ENCODE measurements at places on chromosomes 5 and 9.
A peak's percentile ranks its signal among the peaks of the same experiment; 100 is the strongest.

GRCh38 chr9:133869674-133870405 lies 122.3 kb downstream of the VAV2 start:
- no peak for DNase-seq

DNA sequence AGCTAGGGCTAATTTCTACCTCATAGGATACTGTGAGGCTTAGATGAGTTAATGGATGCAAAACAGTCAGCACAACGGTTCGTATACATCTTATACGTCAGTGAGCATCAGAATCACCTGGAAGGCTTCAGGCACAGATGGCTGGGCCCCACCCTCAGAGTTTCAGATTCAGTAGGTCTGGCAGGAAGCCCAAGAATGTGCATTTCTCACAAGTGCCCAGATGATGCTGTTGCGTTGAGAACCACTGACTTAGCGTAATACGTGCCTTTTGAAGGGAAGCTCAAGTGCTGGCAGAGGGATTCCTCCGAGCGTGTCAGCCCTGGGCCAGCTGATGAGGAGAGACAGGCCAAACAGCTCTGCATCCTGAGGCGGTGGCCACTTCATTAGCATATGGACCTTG lies 117.1 kb upstream of the WWC1 start:
- no peak for DNase-seq

GRCh38 chr9:73371801-73372200 lies 220.1 kb downstream of the ANXA1 start:
- DNase-seq: no peak

DNA sequence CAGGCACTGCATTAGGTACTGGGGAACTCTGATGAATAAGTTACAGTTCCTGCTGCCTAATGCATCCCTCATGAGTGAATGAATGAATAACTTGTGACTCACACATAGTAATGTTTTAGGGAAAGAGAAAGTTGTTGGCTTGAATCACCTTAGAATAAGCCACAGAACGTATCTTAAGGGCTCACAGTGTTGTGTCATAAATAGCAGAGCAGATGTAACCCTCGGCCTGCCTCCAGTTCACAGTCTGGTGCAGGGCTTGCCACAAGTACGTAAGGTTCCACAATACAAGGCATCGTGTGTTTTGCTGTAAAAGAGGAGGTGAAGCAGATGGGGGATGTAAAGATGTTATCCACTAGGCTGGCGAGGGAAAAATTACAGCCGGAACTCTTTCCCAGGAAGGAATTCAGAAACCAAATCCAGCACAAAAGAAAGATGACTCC lies 218.7 kb downstream of the TRPM3 start:
- no peak for DNase-seq

GRCh38 chr9:104983491-104983890 lies 55.5 kb upstream of the ABCA1 start:
- no peak for DNase-seq

DNA sequence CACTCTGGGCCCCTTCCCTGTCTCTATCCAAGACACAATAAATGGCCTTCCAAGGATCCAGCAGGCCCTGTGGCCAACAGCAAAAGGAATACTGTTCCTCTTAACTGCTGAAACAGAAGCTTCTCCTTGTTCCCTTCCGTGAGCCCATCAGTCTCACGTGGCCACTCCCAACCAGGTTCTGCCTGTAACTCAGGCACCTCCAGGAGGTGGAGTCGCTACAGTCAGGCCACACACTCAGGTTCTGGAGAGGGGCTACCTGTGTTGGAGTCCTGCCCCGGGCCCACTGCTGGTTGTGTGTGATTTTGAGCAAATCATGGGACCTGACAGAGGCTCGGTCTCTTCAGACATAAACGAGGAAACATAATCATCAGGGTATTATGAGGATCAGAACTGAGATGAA lies 10.3 kb downstream of the FAT2 start:
- DNase-seq: no peak

DNA sequence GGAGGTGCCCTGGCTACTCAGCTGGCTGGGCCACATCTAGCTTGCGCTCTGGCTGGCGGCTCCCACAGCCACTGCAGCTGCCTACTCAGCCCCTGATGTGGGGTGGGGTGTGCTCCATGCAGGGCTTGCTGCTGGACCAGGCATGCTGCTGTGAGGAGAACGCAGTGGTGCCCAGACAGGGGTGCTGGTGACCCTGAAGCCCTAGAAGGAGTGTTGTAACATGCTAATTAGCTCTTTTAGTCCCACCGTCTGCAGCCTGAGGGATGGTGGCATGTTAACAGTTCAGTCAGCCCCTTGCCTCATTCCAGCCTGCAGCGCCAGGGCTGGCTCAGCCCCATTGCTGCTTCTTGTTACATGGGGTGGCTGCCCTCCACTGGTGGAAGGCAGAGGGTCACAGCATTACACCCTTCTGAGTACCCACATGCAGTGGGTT lies 642.3 kb downstream of the DMRTA1 start:
- DNase-seq: no peak

DNA sequence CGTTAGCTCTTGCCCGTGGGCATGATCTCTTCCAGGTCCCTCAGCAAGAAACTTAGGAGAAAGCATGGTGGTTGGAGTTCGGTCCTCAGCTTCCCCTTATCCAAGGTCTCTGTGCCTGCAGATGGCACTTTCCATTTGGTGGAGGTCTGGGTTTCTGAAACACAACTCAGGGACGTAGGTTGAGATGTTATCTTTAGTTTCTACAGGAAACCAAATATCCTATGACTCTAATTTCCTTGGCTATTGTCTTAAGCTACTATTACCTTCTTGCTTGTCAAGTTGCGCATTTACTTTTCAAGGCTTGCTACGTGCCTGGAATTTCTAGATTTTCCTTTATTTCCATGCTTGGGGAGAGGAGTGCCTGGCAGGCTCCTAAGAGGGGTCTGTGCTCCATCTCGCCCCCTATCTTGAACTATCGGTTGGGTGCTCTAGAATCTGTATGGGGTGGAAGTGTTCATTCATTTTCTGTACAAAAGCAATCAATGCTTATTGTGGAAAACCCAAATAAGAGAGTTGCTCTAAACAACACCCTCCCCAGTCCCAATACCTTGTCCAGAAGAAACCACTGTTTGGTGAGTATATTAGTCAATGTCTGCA lies 32.9 kb upstream of the KCNIP1 start:
- DNase-seq: no peak

GRCh38 chr5:39437467-39437866 lies 12.7 kb upstream of the DAB2 start:
- DNase-seq: no peak

GRCh38 chr9:82201196-82201595 lies 212.6 kb downstream of the SPATA31D1 start:
- no peak for DNase-seq

- DNase-seq: peak; percentile 18
Measured at GRCh38 chr9:133677126-133678010, 41.2 kb downstream of the DBH start.

DNA sequence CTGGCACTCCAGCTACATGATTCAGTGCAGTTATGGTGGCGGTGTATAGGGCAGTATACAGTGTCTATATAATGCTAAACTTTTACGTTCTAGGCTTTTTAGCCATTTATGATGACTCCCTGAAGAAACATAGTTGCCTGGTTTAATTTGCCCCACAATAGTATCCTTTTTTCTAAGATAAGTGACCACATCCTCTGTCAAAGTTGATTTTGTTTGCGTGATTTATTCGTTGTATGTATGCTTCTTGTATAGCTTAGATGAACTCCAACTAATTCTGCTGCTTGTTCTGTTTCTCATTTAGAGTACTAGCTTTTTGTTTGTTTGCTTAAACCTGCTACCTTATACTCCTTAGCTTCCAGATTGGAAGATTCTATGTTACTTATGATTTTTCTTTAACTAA lies 83.6 kb downstream of the ERMP1 start:
- no peak for DNase-seq

GRCh38 chr5:129395247-129395646 lies 64.9 kb upstream of the ADAMTS19 start:
- no peak for DNase-seq

DNA sequence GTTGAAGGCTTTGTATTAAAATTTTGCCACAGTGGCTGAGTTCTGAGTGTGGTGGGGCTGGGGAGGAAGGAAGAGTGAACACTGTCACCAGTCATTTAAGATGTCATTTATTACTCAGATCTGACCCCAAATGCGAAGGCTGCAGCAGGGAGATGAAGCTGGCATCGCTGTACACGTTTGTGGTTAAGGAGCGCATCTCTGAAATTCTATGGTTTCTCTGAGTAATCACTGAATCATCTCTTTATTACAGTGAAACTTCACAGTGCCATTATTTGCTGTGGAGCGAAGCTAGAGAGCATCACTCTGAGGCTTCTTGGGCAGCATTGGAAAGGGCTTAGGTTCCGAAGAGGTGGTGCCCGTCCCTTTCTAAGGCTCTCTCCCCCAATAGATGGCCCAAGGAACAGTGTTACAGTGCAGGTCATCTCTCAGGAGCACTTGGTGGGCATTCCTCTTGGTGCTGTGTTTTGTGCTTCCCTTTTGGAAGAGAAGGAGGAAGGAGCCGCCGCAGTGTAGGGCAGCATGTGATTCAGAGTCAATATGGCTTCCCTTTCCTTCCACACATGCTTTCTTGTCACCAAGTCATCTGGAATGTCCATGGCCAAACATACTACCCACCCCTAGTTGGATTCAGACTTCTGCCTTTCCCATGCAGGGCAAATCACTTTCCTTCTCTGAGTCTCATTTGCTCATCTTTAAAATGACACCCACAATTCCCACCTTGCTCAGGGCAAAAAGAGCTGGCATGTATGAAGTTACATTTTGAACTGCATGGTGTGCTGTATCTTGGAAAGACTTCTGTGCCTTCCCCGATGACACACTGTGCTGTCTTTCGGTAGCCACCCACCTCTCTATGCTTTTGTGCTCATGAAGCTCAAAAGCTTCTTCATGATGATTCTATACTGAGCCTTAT lies 9.3 kb upstream of the TEX48 start:
- DNase-seq: peak; percentile 25

DNA sequence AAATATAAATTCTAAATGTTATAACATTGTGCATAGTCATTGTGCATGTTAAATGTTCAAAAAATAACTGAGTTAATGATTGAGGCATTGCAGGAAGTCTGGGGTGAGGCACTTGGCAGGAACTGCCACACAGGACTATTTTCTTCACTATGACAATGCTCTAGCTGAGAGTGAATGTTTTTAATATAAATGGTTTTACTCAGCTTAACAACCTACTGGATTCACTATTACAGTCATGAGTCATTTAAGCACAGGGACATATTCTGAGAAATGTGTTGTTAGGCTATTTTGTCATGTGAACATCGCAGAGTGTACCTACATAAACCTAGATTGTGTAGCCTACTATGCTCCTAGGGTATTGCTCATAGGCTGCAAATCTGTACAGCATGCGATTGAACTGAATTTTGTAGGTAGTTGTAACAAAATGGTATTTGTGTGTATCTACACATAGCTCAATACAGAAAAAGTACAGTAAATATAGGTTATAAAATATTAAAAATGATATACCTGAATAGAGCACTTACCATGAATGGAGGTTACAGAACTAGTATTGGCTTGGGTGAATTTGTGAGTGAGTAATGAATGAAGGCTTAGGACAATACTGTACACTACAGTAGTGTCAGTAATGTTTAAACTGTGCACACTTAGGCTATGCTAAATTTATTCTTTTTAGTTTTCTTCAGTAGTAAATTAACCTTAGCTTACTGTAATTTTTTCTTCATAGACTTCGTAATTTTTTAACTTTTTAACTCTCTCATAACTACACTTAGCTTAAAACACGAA lies 346.1 kb upstream of the PTGER4 start:
- no peak for DNase-seq

All from activated CD8-positive, alpha-beta memory T cell treated with anti-CD3 and anti-CD28 coated beads for 1 hour (primary cell).